Stimulated activated CD4-positive, alpha-beta T cell treated with anti-CD3 and anti-CD28 coated beads, Interleukin-2, amount 100 ng/mL, for 48 hours (primary cell): ENCODE measurements at places on chromosomes 5 and 9.

- no peak for DNase-seq
Measured at GRCh38 chr9:3479514-3480352, 46.1 kb downstream of the RFX3 start.

DNA sequence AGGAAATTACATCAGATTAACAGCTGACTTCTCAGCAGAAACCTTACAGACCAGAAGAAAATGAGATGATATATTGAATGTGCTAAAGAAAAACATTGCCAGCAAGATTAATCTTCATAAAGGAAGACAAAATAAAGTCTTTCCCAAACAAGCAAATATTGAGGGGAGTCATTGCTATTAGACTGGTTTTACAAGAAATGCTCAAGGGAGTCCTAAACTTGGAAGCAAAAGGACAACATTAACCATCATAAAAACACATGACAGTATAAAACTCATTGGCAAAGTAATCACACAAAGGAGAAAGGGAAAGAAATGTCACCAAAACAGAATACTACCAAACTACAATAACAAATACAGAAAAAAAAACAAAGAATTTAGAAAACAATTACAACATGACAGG lies 101.7 kb downstream of the FBXL17 start:
- no peak for DNase-seq

DNA sequence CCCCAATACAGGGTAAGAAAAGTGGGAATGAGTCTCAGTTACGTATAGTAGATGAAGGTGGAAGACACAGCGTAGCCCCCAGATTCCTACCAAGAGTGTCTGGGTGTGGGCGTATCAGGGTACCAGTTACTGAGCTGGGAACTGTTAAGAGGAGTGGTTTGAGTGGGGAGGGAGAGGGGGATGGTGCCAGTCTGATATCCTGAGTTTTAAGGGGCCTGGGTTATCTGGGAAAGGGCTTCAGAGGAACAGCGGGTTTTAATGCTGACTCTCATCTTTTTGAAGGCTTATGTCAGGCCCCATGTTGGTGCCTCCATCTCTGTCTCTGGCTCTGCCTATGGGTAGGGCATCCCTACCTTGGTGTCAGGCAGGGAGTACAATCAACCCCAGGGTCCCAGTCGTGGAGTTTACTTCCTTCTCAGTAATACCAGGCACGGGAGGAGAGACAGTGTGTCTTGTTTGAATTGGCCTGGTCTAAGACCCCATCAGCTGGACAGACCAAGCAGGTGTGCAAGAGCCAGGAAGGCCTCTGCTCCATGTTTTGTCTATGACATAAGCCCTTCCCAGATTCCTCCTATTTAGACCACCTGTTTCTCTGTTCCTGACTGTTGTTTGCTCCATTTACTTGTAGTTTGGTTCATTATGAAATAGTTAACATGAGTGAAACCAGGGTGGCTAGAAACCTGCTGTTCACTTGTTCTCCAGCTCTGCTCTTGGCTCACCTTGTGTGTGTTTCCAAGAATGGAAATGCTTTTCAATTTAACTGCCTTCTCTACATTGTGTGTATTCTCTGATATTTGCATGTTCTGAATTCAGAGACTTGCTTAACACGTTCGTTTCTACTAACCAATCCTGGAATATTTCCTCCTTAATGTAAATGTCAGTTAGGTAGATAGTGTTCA lies 125.6 kb downstream of the DAB2IP start:
- DNase-seq: no peak

GRCh38 chr9:110846215-110846614 lies 177.6 kb downstream of the MUSK start:
- DNase-seq: no peak

GRCh38 chr5:172670444-172670843 lies 29.4 kb downstream of the NEURL1B start:
- no peak for DNase-seq

- DNase-seq: no peak
Measured at GRCh38 chr5:146173597-146173996, 8.9 kb downstream of the LARS1 start.
